ENCODE measurements at places on chromosomes 6 and 20.
A peak's percentile ranks its signal among the peaks of the same experiment; 100 is the strongest.

DNA sequence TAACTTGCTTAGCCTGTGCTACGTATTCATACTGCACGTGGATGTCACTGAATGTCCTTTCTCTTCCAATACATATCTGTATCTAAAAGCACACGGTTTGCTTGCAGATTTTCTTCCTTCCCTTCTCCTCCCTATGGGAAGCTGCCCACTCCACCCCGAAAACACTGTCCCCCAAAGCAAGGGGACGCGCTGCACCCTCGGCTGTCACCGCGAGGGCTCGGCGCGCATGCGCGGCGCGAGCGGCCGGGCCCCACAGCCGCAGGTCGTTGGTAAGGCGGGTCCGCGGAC lies 659 bp downstream of the TMX4 start:
- peak; percentile 72 for DNase-seq

DNA sequence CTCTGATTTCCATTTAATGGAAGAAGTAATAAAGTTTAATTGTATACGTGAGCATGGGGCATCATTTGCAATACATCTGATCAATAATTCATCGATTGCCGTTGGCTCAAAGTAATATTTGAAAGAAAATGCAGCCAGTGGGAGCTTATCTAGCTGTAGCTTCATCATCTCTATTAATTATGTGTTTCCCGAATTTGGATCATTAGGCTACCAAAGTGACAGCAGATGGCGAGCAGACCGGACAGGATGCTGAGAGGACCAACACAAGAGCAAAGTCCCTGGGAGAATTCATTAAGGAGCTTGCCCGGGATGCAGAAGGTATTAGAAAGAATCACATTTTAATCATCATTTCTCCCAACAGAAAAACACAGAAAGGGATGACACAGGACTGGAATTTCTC lies 327.1 kb downstream of the ARHGAP18 start:
- DNase-seq = no peak

- DNase-seq = no peak
Observed at GRCh38 chr6:34516391-34517324, 39.5 kb downstream of the SPDEF start.

DNA sequence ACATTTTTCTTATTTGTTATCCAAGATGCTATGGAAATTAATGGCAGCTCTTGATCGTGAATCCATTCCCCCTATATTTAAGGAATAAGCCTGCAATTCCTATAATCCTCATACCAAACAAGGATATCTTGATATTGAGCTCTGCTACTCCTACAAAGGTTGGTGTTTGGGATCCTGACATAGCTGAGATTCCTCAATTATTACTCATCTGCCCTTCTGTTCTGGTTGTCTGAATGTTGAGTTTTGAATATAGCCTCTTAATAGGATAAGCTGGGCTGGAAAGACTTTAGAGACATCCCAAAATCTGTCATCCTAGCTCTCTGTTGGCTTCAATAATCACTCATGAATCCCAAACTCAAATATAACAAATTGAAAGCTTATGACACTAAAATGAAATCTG lies 49.9 kb downstream of the CLIC5 start:
- DNase-seq = no peak

- DNase-seq = peak; percentile 60
Observed at GRCh38 chr6:7615611-7616383, 25.8 kb downstream of the SNRNP48 start.

- no peak for DNase-seq
Observed at GRCh38 chr6:112370946-112371345, 23.8 kb downstream of the RFPL4B start.

GRCh38 chr20:23585449-23585807 lies 17.1 kb upstream of the CST9L start:
- DNase-seq = no peak

DNA sequence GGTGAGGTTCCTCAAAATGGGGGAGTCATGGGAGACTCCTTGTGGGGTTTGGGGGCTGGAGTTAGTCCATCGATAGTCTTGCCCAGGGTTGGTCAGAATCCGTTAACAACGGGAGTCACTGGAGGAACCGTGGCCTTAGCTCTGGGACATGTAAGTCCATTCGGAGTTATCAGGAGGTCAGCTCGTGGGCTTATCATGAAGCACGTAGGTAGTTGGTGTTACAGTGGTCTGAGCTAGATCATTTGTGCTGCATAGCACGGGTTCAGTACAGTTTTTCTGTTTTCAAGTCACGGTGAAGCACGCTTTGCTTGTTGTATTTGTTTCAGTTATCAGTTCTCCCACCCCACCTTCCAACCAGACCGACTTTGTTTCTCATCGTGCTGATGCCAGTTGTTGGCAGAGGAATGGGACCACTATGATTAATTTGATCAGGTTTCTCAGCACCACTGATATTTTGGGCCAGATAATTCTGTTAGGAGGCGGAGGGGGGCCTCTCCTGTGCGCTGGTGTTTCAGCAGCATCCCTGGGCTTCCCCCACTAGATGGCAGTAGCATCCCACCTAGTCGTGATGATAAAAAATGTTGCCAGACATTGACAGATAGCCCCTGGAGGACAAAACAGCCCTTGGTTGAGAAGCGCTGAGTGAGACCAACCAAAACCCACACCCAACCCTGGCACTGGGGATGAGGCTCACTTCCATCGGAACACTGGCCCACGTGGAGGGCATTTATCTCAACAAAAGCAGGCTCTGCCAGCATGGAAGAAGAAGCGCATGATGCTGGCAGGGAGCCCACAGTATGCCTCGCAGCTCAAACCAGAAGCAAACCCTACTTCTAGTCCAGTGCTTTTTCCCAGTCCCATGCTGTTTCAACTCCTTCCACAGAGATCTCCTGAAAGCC lies 2.2 kb upstream of the APMAP start:
- peak; percentile 91 for DNase-seq

DNA sequence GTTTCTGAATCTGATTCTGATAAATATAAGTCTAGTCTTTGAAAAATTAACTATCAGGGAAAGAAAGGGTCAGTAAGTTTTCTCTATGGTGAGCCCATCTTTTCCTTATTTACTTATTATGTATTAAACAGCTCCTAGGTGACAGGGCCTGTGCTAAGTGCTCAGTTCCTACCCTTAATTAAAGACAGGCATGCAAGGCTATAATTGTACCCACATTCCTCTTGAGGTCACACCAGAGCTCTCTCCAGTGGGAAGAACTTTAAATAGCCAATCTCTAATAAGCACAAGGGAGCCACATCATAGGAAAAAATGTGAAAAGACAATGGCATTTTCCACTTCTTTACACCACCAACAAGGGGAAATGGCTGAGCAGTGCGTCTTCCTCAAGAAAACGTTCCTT lies 421.8 kb upstream of the SLC35B3 start:
- no peak for DNase-seq

DNA sequence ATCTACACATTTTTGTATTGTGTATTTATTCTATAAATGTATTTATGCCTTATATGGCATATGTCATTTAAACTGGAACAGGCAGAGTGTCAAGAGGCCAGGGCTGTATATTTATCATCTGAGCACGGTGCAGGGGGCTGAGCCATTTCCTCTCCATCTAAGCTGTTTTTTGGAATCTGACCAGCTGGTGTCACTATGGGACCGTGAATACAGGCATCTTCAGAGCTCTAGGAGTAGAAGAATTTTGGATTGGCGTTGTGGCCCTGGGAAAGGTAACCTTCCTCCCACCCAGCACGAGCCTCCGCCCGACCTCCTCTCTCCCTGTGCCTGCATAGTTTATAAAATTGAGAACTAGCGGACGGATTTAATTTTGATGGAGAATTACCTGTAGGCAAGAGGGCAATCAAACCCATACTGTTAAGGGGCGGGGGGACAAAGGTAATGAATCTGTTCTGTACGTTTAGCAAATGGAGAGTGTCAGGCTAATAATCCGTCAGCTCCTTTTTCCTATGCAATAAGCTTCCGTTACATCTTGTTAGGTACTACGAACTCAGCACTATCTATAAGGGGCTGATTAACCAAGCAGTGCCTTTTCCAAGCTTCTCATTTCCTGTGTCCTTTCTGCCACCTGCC lies 29.0 kb upstream of the EEF1E1 start:
- peak; percentile 27 for DNase-seq

DNA sequence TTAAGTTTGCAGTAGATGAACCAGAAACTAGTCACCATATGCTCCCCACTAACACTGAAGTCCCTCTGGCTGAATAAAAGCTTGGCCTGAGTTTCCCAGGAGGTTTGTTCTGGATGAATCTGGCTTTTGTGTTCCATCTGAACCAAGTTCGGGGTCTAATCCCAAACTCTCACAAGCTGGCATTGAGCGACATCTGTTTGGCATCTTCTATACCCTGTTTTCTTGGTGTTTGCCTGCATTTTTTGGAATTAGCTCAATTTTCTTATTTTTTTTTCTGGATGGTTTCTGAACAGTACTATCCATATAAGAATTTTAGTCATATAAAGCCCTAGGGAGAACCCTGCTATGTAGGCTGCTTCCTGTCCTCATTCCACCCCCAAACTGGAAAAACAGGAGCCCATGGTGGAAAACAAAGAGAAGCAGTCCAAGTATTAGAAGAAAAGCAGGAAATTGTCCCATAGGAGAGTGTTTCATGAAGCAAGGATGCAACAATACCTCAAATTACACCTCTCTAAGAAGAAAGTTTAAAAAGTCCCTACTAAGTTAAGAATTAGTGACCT lies 737.1 kb downstream of the DHX35 start:
- DNase-seq = no peak

- no peak for DNase-seq
Observed at GRCh38 chr6:169158174-169158573, 95.5 kb downstream of the THBS2 start.

- no peak for DNase-seq
Observed at GRCh38 chr6:148247386-148248063, 95.1 kb upstream of the SASH1 start.

- no peak for DNase-seq
Observed at GRCh38 chr6:25472306-25472705, 179.7 kb upstream of the SCGN start.

DNA sequence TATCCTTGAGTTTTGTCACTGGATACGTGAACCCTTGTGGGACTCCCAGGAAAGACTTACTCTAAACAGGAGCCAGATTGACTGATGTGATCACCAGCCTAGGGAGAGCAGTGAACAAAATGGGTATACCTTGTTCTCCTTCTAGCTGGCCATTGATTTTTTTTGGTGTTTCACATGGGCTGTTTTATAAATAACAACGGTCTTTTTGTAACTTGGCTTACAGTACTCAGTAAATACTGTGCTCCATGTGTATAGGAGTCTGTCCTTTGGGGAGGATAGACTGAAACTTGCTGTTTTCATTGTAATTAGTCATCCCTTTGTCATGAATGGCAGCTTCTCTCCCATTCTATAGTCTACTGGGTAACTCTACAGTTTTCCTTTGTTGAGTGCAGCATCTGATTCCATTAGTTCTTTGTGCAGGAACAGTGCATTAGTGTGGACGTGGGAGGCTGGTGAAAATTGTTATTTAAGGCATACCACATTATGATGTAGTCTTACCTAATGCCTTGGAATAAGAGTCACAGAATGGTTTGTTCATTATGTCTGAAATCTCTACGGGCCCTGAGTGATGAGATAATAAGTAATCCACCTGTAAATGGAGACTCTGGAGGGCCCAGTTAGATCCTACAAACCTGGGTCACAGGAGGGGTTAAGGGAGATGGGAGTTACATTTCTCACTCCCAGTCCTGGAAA lies 89.5 kb downstream of the TIAM2 start:
- no peak for DNase-seq

DNA sequence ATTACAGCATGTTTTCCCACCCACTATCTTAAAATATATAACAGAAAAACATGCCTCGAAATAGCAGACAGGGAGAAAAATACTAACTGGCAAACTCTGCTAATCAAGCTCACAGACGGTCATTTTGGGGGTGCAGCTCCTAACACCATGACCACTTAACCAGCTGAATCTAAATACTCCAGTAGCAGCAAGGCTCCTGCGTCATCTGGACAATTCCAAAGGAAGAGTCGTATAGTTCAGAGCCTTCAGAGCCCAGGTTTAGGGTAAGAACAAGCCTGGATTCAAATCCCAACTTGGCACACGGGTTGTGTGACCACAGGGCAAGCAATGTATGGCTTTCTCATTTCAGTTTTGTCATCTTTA lies 81.3 kb upstream of the COL21A1 start:
- no peak for DNase-seq

GRCh38 chr6:43951063-43951755 lies 176.0 kb downstream of the MRPL14 start:
- DNase-seq = no peak

DNA sequence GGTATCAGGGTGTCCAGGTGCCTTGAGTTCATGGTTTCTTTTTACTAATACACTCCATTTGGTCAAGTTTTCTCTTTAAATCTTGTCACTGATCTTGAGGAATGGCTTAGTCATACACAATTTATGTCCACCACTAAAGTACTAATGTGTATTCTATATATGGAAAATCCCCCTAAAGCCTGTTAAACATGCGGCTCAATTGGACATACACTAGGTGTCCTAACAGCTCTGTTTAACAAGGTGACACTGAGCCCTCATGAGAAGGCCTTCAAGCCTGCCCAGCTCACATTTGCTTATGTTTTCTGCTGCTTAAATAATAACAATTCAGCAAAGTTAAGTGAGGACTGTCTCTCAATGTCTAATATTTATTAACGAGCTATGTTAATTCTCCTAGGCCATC lies 31.5 kb downstream of the PDE7B start:
- DNase-seq = no peak

- DNase-seq = no peak
Observed at GRCh38 chr6:49852975-49853374, 13.4 kb downstream of the CRISP1 start.

DNA sequence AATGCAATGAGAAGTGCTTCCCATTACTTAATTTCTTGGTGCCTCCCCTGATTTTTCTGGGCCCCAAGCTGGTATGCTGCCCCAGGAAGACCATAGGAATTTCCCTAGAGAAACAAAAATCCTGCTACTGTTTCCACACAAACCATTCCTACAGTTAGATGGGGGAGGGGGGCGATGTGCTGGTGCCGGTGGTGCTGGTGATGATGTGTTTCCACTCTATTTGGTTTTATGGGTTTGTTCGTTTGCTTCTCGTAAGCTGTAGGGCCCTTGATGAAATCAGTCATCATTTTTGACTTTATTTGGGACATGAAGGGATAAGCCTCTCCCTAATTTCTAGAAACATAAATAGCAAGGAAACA lies 105.1 kb downstream of the MKKS start:
- DNase-seq = no peak

- DNase-seq = no peak
Observed at GRCh38 chr6:16967470-16967817, 134.4 kb upstream of the STMND1 start.

- no peak for DNase-seq
Observed at GRCh38 chr6:45479834-45480751, 102.4 kb upstream of the SUPT3H start.

- DNase-seq = no peak
Observed at GRCh38 chr6:129110690-129111343, 227.9 kb downstream of the LAMA2 start.

DNA sequence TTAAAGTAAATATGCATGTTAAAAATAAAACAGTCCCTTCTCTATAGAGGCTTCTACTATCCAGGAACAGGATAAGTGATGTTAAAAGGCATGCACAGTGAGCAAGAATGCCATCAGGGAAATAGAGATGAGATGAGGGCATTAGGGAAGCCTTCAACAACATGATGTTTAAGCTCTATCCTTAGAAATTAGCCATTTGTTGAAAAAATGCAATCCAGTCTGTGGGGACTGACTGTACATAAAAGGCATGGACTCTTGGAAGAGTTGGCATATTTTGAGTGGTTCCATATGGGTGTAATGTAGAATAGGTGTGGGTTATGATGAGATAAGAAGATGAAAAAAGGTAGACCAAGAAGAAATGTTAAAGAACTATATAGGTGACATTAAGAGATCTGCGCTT lies 5.8 kb downstream of the KIAA0319 start:
- no peak for DNase-seq
